ENCODE measurements at places on chromosomes 4 and X. TPM values are rescaled to one million over a fixed set of nuclear protein-coding genes. Genes with fewer than 3 reads are reported as not detected.

The CT83 gene
- not detected for total RNA-seq

The ATOH1 gene
- total RNA-seq: not detected

The MBNL3 gene
- 0.22 TPM for total RNA-seq

The GAGE12F gene
- not detected for total RNA-seq

The RAB39B gene
- total RNA-seq: 0.22 TPM

The PNMA6A gene
- total RNA-seq: 1.1 TPM

The F8A3 gene
- total RNA-seq: 0.44 TPM

The F8A2 gene
- not detected for total RNA-seq

The RNF150 gene
- total RNA-seq: under 0.01 TPM

The CPLX1 gene
- total RNA-seq: not detected

The CXCL11 gene
- 0.44 TPM for total RNA-seq

The RUFY3 gene
- 21.8 TPM for total RNA-seq

The GPR50 gene
- total RNA-seq: not detected

The RIBC1 gene
- total RNA-seq: not detected

The DCAF4L1 gene
- under 0.01 TPM for total RNA-seq

The HERC6 gene
- total RNA-seq: 1.6 TPM

The TLR6 gene
- under 0.01 TPM for total RNA-seq

The ACE2 gene
- total RNA-seq: not detected

The TLR3 gene
- 0.40 TPM for total RNA-seq

The ETDB gene
- not detected for total RNA-seq

The MAGT1 gene
- 253 TPM for total RNA-seq

The FAM184B gene
- total RNA-seq: not detected

The CCNQ gene
- 31.9 TPM for total RNA-seq

The PDLIM3 gene
- 58.5 TPM for total RNA-seq

The RNF113A gene
- 14.9 TPM for total RNA-seq

The DUSP9 gene
- under 0.01 TPM for total RNA-seq

The BMP3 gene
- total RNA-seq: not detected

The RNF128 gene
- total RNA-seq: under 0.01 TPM

The SYP gene
- total RNA-seq: under 0.01 TPM

The ZCCHC12 gene
- total RNA-seq: under 0.01 TPM

The SPANXN3 gene
- total RNA-seq: not detected

The ARX gene
- not detected for total RNA-seq

The CENPI gene
- 4.2 TPM for total RNA-seq

The ATP8A1 gene
- 32.3 TPM for total RNA-seq

The AMELX gene
- not detected for total RNA-seq

All from lung microvascular endothelial cell (primary cell).